ENCODE measurements at places on chromosomes 12 and 14.

GRCh38 chr14:99946652-99947489, 118.4 kb upstream of the EVL start:
- no peak for DNase-seq

- DNase-seq = peak; percentile 20
These were observed 96.9 kb downstream of the STXBP6 start for GRCh38 chr14:24952851-24953666.

GRCh38 chr12:108833757-108834472, 23.5 kb downstream of the SSH1 start:
- DNase-seq = no peak

DNA sequence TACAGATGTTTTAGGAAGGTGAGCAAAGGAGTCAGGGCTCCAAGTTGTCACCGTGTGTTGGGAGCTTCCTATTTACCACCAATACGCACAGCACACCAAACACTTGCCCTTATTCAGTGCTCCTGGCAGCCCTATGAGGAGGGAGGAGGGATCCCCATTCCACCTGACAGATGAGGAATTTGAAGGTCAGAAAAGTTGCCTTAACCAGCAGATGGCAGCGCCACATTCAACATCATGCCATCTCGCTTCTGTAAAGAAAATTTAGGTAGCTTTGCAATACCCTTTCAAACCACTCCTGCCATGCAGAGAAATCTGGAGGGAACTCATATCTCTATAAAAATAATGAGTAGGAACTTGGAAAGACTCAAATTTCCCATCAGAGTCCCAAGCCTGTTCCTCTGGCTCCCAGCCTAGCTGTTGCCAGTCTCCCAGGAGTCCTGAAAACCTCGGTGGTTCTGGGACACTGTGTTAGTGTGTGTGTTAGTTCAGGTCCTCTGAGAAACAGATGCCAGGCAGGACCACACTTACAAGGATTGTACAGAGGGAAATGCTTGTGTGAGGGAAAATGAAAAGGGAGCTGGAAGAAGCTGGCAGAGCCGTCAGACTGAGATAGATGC, 410.5 kb downstream of the MED13L start:
- DNase-seq = no peak

- DNase-seq = no peak
These were observed 16.7 kb downstream of the CHST11 start for GRCh38 chr12:104473374-104473983.

- no peak for DNase-seq
These were observed 215.5 kb downstream of the ITPR2 start for GRCh38 chr12:26617513-26617912.

- DNase-seq = no peak
These were observed 316.0 kb downstream of the CCDC91 start for GRCh38 chr12:28506271-28506670.

DNA sequence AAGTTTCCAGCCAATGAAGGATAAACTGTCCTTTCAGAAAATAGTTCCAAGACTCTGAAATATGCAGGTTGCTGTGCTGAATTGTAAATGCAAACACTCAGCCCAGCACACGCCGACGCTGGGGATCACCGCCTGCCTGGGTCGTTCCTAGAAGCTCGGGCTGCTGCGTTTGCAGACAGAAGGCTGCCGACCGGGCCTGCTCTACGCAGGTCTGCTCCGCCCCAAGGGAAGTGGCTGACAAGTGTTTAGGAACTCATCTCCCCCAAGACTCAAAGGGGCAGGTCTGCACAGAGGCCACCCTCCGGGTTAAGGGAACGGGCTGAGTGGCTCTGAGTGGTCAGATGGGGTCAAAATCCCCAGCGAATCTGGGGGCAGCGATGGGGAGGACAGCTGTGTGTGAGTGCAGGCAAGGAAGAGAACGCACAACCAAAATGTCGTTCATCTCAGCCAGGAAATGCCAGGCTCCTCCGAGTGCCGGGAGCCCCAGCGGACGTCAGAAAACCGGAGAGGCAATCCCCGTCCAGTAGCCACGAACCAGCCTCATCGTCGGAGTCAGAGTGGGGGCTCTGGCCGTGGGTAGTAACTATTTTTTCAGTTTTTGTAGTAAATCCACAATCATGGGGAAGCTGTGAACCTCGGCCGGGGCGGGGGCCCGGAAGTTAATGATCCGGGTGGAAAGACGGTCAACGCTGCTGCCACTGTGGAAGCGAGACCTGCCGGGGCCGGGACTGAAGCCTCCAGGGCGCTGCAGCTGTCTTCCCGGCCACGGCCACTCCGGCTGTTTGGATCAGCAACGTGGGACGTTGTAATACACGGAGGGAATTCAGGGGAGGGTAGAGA, 6.0 kb downstream of the GALNT9 start:
- DNase-seq = no peak

DNA sequence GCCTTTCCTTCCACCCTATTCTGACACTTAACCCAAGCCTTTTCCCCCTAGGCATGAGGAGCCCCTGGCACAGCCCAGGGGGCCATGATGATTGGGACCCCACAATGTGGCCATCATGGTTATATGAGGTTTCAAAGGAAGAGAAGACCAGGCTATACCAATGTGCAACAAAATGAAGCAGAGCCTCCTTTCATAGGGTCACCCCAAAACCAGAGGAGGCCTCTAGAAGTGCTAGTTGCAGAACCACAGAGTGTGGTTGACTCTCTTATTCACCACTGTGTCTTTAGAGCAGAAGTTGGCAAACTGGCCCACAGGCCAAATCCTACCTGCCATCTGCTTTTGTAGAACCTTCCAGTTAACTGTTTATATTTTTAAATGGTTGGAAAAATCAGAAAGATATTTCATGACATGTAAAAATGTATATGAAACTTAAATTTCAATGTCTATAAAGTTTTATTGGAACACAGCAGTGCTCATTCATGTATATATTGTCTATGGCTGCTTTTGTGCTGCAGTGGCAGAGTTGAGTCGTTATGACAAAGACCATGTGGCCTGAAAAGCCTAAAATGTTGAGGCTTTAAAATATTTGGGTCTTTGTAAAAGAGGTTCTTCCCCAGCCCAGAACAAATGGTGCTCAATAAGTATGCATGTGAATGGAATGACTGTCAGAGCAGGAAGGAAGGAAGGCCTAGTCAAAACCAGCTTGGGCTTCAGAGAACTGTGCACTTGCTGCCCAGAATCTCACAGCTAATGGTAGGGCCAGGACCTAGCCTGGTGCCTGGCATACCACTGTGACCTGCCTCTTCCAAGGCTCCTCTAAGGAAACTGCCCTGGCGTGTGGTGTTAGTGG, 49.2 kb downstream of the SUSD6 start:
- DNase-seq = no peak

- no peak for DNase-seq
These were observed 33.8 kb downstream of the ACACB start for GRCh38 chr12:109150124-109150640.

DNA sequence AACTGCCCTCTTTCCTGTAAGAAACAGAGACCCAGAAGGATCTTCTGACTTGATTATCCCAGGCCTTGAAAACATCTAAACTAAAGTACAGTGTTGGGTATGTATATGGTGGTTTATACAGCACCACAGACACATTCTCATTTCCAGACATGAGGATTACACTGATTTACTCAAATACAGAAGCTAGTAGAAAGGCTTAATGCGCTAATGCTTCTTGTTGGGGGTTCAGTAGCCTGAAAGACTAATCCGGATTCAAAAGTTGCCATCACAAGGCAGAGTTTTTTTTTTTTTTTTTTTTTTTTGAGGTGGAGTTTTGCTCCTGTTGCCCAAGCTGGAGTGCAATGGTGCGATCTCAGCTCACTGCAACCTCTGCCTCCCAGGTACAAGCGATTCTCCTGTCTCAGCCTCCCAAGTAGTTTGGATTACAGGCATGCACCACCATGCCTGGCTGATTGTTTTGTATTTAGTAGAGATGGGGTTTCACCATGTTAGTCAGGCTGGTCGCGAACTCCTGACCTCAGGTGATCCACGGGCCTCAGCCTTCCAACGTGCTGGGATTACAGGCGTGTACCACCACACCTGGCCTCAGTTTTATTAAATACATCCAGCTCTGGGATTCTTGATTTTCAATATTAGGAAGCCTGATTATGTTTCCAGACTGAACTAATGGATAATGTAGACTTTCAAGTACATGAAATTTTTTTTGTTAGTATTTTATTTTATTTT, 46.3 kb upstream of the HECTD1 start:
- DNase-seq = no peak

- DNase-seq = no peak
These were observed 10.8 kb downstream of the A2M start for GRCh38 chr12:9104767-9105423.

DNA sequence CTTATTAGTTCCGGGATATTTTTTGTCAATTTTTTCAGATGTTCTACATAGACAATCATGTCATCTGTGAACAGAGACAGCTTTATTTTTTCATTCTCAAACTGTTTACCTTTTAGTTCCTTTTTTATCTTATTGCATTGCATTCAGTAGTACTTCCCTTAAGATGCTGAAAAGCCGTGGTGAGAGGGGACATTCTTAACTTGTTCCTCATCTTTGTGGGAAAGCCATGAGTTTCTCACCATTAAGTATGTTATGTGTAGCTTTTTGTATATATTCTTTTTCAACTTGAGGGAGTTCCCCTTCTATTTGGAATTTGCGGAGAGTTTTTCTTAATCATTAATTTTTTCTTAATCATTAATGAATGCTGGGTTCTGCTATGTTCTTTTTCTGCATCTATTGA, 1727.1 kb upstream of the SEL1L start:
- DNase-seq = no peak

GRCh38 chr12:49212572-49212971, 23.7 kb upstream of the TUBA1A start:
- no peak for DNase-seq

DNA sequence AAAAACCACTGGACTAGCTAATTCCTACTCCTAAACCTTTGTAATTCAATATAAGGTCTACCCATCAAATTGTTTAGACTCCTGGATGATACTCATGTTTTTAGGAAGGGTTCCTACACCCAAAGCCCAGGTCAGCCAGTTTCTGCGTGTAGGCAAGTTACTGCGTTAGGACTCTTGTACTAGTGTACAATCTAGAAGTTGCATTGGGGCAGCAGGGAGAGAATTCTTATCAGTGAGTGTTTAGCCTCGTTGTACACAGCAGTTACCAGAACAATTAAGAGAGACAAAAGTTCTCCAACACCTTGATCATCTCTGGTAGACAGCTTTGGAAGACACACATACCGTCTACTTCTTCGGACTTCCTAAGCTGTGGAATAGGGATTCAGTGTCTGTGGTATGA, 29.2 kb downstream of the FBXL14 start:
- no peak for DNase-seq

DNA sequence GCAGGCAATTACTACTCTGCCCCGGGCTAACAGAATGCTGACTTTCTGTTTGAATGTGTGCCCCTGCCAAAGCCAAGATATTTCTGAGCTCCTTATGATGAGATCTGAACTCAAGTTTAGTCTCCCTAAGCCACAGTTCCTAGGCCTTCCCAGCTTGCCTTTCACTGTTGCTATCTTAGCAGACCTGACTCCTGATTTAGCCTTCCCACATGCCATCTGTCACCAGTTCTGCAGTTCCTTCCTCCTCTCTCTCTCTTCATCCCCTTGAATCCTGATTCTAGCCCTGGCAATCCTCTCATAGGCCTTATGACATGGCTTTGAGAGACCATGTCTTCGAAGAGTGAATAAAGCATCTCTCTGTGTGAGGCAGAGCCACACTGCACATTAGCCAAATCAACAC, 12.5 kb upstream of the SAMD4A start:
- no peak for DNase-seq

- no peak for DNase-seq
These were observed 4.9 kb downstream of the PPP1R3E start for GRCh38 chr14:23297611-23298277.

DNA sequence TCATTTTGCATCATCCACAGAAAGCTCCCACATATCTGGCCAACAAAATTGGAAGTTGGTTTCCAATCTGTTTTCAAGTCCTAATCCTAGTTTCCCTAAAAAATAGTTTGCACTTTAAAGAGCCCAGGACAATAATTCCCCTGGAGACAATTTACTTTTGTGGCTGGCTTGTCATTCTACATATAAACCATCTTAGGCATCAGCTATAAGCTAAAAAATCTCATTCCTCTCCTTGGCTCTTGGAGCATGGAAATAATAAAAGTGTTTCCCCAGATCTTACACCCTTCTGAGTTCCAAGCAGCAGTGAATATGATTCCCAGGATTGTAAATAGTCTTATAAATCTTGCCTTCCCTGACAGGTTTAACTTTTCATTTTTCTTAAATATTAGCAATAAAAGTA, 89.1 kb upstream of the NUDT4 start:
- DNase-seq = no peak

GRCh38 chr12:16349131-16349460, 1.7 kb downstream of the MGST1 start:
- DNase-seq = no peak

DNA sequence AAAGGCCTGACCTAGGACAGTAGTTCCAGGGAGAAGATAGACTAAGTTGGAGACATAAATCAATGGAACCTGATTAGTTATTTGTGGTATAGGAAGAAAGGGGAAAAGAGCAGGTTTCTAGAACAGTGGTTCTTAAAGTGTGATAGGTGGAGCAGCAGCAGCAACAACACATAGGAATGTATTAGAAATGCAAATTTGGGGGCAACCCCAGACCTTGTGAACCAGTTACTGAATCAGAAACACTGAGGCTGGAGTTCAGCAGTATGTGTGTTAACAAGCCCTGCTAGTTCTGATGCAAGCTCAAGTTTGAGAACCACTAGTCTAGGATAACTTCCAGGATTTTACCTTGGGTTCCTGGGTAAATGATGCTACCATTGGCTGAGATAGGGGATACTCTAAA, 308.7 kb downstream of the EMP1 start:
- DNase-seq = no peak

DNA sequence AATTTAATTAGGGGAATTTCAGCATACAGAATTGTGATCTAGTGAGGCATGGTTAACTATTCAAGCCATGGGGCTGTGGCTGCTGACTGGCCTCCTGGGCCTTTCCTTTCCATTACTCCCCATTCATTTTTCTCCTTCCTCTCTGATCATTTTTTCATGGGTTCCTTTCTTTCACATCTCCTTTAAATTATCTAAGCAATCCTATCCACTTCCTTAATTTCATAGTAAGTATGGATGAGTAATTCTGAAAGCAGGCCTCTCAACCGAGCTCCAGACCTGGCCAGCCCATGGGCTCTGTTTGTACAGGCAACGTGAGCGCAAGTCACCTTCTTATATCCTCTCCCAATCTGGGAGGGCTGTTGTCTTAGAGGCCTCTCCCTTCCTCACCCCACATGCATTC, 13.4 kb downstream of the CKAP4 start:
- DNase-seq = no peak

GRCh38 chr14:74616996-74617700, 5.1 kb upstream of the LTBP2 start:
- no peak for DNase-seq

- no peak for DNase-seq
These were observed 1.2 kb upstream of the PRIMA1 start for GRCh38 chr14:93789228-93790130.

GRCh38 chr14:53969326-53969725, 12.7 kb upstream of the BMP4 start:
- DNase-seq = no peak
